ENCODE measurements at places on chromosomes 2 and 18.
A peak's percentile ranks its signal among the peaks of the same experiment; 100 is the strongest.

- no peak for DNase-seq
These were observed 66.2 kb downstream of the HS1BP3 start for GRCh38 chr2:20584399-20585358.

DNA sequence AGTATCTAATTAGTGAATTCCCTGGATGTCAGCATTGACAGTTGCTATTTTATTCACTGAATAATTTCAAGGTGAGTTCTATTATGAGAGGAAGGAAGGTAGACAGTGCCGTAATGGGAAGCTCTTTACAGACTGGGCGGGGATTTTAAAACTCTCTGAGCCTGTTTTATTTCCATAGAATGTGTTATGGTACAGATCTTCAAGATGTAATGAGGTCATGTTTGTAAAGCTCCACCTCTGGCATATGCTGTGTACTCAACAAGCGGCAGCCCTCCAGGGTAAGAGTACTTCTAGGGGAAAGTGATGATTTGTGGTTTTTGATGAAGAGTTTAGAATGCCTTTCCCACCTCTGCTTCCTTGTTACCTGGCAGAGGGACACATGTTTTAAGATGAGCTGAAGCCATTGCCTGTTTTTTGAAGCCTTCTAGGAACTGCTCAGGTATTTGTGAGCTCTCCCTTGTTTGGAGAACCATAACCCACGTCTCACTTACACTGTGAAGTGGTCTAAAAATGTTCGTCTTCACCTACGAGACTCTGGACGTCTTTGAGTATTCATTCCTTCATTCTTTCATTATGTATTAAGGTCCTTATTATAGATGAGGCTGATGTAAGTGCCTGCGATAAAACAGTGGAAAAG is 251.2 kb downstream of the PTGR3 start:
- no peak for DNase-seq

DNA sequence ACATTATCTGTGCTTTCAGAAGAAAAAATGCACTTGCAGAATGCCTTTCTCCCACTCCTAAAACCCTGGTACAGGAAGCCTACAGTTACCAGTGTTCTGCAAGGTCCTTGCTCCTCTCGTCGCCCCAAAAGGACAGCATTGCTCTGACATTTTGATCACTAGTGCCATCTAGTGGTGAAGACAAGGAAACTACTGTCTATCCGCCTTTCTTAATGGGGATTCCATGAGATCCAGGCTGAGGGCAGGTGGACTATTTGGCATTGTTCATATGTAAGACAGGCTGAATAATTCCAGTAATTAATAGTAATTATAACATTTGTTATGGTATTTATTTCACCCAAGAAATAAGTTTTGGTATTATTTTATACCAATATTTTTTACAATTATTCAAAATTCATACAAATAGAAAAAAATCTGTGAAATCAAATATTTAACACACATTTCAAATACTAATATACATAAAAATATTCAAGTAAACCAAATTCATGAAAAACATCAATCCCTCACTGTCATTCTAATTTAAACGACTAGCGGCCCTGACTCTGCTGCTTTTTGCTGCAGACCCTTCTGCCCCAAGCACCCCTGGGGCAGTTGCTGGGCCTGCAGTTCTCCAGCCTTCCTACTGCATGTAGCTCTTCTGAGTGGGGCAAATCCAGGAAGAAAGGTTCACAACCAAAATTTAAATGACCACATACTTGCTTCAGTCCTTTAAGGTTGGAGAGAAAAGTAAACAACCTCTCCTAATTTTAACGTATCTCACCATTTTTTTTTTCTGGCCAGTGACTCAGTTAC is 19.0 kb downstream of the TPGS2 start:
- no peak for DNase-seq

- no peak for DNase-seq
These were observed 163.2 kb downstream of the KCNE4 start for GRCh38 chr2:223215254-223215516.

DNA sequence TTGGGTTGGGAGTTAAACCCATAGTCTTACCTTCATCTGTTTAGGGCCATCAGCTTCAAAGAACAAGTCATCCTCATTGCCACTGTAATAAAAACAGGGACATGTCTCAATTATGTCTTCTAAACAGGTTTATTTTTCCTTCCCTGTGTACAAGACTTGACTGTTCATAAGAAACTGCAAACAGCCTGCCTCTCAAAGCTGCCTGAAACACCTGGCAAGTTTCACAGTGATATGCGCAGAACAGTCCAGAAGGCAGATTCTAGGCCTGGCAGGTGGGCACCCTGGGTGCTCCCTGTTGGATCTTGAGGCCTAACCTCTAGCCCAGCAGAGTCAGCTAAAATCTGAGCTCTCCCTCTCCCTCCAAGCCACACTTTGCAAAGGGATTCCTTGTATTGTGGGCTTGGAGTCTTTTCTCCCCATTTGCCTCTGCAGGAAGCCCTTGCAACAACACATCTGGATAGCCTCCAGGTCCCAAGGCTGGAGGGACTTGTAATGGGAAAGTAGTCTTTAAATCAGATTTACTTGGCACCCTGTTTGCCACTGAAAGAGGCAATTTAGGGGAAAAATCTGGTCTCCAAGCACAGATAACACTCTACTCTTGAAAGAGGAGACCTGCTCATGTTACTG is 930 bp downstream of the IL1B start:
- DNase-seq, result no peak

DNA sequence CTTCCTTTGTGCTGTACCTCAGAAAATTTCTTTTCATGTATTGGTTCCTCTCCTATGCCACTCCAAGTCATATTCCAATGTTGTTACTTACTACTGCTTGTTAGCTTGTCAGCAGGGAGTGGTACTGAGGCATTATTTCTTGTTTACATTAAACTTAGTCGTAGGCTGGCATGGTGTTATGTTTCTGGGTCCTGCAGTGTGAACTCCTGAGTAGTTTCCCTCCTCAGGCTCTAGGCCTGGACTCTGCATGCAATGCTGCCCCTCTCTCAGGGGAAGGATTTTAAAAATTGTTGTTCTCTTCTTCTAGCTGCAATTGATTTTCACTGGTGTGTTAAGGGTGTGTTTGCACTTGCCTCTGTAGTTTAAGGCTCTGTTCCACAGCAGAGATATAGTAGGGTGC is 671.6 kb downstream of the PLCL1 start:
- no peak for DNase-seq

DNA sequence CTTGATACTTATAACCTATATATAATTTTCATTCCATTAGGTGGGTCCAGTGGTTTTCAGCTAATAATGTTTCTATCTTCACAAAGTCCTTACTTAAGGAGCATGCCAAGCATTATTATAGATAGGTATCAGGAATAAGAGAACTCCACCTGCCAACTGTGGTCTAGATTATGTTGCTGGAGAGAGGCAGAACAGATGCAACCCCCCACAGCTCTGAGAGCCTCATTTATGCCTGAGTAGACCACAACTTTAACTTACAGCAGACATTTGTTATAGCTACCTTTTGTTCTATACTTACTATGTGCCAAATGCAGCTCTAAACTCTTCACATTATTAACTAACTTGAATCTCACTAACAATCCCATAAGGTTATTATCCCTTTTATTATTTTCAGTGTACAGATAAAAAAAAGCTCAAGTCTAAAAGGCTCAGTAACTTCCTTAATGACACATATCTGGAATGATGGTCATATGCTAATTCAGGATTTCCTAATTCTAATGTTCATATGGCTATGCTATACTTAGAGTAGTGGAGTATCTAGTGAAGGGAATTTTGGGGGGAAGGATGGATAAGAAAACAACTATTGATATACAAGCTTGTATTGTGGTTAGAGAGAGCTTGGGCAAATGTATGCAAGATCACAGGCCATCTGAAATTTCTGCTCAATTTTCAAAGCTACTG is 119.1 kb upstream of the RND3 start:
- DNase-seq, result no peak

DNA sequence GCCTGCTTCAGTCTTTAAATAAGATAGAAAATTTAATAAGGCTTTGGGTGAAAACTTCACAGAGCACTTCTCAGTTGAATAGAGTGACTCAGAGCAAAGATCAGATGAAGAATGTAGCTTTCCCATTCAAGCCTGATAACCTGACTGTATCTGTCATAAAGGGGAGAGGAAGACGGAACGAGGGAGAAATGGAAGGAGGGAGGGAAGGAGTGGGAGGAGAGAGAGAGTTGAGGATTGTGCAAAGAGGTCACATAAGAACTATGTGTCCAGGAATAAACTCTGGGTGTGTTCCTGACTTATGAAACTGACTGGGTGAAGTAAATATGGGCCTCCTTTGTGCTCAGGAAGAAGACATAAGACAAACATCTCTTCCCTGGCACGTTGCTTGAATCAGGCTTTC is 385.5 kb downstream of the LPIN1 start:
- no peak for DNase-seq

GRCh38 chr2:159285929-159286708 is at the start of gene WDSUB1:
TSS of gene WDSUB1 (minus strand) at chr2:159286703. CDS start at chr2:159283069, 3,634 bp downstream.
- peak; percentile 24 for DNase-seq

DNA sequence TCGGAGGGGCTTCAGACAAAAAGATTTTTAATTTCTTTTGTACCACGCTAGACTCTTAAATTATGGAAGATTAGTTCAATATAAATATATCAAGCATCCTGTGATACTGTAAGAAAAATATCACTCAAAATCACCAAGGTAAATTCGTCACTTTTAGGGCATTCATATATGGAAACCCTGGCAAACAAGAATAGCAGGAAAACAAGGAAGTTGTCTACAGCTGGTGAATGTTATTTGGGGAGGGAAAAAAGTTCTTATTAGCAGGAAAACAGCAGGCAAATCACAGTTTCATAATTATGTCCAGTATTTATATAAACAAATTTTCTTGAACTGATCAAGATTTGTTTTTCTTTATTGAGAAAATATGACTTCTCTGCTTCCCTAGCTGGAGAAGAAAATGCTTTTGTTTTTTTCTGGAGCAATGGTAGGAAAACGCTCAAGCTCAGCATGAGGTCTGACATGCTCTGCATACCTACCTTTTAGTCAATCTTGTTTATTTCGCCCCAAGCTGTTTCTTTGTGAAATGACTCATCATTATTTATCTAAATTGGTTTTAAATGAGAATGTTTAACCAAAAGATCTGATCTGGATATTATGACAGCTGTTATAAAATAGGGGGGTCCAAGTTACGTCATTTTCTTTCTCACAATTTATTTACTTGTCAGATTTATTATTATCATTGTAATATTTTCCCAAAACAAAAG is 14.7 kb downstream of the LINC00305 start:
- no peak for DNase-seq

DNA sequence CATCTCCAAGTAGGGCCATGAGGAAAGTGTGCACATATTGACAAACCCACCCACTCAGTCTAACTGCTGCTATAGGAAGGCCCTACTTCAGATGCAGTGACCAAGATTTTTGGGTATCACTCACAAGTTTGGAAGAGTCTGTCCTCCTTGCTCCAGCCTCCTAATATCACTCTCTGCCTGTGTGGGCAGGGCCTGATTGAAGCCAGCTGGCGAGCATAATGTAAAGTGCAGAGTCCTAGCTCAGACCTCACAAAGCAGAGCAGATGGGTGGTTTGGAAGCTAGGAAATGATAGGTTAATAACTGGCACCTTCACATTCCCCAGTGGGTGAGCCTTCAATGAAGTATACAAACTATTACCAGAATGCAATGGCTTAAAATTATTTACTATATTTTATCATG is 11.2 kb upstream of the SULT1C3 start:
- DNase-seq, result no peak

GRCh38 chr18:71442731-71443141 is 1101.4 kb downstream of the CBLN2 start:
- no peak for DNase-seq

- peak; percentile 57 for DNase-seq
These were observed 171.2 kb downstream of the TMEM247 start for GRCh38 chr2:46650556-46651001.

- no peak for DNase-seq
These were observed 250.5 kb downstream of the CAMKMT start for GRCh38 chr2:44612276-44612675.

- DNase-seq, result no peak
These were observed 97.0 kb downstream of the XRCC5 start for GRCh38 chr2:216206041-216206703.

GRCh38 chr2:148876202-148876594 is 1.2 kb downstream of the KIF5C start:
- no peak for DNase-seq

DNA sequence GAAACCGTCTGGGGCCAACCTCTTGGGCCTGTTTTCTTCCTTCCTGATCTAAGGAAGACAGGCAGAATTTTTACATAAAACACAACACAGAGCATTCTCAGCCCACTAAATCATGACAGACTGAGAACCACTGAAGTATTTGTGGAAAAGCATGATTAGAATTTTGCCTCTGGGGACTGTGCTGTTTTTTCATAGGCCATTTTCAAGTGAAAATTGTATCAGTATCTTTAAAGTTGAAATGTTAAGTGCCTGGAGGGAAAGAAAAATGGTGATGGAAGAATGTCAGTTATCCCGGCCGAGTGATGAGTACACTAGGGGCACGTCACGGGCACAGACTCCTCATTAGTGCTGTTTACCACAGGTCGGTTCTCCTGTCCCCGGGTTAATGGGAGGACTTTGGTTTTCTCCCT is 36.9 kb downstream of the EHD3 start:
- DNase-seq, result no peak

- DNase-seq, result no peak
These were observed 1290.7 kb downstream of the SUCLG1 start for GRCh38 chr2:83168377-83168776.

- DNase-seq, result no peak
These were observed 2.1 kb downstream of the GULP1 start for GRCh38 chr2:188293601-188294351.

GRCh38 chr2:1623906-1624445 is 120.3 kb downstream of the PXDN start:
- DNase-seq, result no peak

DNA sequence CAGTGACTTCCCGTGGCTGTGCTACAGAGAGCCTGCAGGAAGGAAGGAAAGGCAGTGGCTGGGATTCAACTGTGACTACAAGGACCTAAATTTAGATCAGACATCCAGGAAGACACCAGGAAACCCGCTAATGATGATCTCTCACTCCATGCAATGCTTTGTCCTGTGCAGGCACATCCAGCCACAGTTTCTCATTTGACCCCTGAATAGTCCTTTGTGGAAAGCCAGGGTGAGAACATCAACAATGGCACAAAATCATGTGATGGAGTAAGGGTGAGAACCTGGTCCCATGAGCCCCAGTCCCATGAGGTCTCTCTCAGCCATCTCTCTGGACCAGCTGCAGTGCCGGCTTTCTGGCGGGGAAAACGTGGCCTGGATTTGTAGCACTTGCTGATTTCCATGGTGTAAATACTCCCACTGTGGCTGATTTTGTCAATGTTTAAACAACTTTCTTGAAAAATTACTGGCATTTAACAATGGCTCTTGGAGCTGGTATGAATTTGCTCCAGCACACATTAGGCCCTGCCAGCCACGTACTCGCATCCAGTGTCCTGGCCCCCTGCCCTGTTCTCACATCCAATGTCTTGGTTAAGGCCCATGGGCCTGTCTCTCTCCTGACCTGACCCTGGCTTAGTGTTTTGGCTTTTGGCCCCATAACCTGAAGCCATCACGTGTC is 159.0 kb upstream of the HAAO start:
- no peak for DNase-seq
